NB4 (cell line): ENCODE measurements at places on chromosomes 2 and 18.

DNA sequence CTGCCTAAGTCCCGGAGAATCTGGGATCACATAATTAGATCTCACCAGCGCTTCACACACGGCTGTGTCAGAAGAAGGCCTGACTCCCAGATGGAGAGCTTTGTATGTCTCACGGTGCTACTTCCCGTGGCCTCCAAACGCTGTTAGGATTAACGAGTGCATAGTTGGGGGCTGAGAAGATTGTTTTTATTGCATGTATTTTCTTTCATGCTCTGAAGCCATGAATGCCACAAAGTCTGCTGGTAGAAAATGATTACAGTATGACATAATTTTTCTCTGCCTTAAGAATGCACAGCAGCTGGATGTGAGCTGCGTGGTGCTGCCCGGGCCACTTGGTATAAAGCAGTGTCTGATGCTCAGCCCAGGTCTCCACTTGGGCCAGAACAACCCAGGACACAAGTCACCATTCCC lies 166.5 kb downstream of the SEPTIN10 start:
- no peak for DNase-seq

DNA sequence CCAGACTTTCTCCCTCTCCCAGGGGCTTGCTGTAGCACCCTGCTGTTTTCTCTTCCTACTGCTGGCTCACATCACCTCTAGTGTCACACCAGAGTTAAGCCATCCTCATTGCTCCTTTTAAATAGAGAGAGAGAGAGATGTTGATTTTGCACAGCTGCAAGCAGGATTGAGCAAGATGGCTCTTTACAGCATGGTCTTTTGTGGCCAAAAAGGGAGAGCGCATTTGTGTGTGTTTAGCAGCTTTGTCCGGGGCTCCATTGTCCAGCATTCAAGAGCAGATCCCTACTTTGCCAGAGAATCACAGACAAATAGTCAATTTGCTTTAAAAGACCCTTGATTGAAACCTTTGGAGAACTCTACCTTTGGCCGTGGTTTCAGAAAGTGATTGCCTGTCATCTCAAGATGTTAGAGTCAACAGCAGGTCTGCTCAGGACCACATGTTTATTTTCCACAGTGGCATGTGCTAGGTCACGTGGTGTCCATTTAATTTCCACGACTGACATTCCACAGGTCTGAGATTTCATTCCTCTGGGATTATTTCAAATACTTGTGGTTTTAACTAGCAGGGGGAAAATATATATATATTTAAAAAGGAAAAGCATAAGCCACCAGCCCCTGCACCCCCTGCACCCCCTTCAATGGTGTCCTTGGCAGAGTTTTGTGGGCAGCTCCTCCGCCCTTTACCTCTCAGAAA lies 359.9 kb upstream of the SLC14A2 start:
- no peak for DNase-seq

- no peak for DNase-seq
Observed at GRCh38 chr2:88580088-88580487, 47.2 kb downstream of the EIF2AK3 start.

- DNase-seq, result no peak
Observed at GRCh38 chr18:61713502-61713901, 179.3 kb downstream of the RNF152 start.

DNA sequence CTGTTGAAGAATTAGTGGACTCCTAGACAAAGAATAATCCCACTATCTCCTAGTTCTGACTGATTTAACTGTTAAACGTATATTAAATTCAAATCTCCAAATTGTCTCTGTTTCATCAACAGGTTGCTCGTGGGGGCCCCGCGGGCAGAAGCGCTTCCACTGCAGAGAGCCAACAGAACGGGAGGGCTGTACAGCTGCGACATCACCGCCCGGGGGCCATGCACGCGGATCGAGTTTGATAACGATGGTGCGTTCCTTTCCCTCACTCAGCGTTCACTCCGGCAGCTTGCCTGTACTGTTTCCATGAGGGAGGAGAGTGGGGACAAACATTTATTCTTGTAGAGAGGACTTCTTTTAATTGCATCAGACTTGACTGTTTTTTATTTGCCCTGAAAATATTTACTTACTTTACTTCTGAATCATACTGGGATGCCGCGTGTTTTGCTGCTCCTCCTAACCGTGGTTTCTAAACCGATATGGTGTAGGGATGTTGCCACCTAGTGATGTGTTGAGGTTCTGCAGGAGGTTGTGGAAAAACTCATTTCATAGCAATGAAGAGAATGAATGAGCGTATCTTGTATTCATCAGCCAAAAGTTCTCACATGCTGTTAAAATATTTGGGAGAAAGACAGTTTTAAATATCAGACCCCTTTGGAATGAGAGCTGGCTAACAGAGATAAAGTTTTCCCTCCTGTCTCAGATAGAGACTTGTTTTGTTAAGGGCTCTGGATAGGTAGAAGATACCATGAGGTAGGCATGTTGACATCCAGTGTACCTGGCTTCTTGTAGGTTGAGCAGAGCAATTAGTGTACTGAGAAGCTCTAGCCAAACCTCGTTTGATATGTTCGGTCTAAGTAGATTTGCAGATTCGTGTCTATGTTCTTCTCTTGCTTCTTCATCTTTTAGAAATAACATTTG lies 38.3 kb downstream of the ITGA6 start:
- peak; percentile 85 for DNase-seq

- DNase-seq, result no peak
Observed at GRCh38 chr2:217738061-217738460, 264.7 kb downstream of the TNS1 start.

- DNase-seq, result no peak
Observed at GRCh38 chr18:48260237-48260636, 148.9 kb downstream of the ZBTB7C start.

GRCh38 chr2:75595541-75596395 lies 35.0 kb upstream of the EVA1A start:
- DNase-seq, result no peak

- DNase-seq, result no peak
Observed at GRCh38 chr2:203908797-203909185, 27.8 kb upstream of the ICOS start.

DNA sequence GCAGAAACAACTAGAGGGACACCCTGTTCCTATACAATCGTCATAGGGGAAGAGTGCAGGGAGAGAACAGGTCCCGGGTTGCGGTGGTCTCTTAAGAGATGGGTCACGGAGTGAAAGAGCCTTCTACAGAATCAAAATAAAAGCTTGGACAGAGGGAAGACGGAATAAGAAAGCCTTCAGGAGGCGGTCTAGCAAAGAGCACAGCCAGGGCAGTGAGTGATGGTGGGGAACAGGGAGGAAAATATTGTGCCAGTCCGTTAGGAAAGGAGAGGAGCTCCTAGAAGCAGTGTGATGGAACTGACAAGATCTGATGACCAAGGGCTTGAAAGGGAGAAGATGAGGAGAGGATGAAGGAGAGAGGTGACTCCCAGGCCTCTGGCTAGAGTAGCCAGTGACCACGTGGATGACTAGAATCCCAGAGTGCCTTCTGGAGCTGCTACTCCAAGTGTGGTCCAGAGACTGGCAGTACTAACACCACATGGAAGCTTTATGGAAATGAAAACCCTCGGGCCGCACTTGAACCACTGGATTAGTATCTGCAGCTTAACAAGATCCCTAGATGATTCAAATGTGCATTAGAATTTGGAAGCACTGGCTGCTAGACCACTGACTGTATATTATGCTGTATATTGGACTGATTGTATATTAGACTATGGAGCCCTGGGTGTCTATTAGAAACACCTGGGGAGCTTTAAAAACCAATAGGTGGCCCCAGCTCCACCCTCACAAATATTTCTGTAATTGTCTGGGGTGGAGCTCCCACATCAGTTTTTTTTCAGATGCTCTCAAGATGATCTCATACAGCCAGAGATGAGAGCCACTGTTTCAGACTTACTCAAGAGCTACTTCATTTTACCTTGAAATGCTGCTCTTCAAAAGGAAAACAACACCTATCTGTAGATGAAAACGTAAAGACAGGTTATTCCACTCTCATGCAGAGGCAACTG lies 1.1 kb upstream of the EVA1A start:
- DNase-seq, result no peak

GRCh38 chr2:176001916-176002687 lies at the start of gene LNPK:
LNPK (minus strand) TSS chr2:176002267; CDS start chr2:175995584, 6,683 bp downstream.
- peak; percentile 95 for DNase-seq

DNA sequence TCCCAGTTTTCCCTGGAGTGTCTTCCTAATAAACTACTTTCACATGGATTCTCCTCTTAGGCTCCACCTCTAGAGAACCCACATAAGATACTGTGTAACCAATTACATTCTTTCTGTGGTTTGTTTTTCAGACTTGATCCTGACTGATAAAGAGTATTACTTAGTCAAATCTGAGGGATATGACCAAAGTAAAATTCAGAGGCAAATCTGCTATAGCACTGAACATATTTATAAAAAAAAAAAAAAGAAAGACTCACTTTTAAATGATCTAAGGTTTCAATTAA lies 13.9 kb downstream of the CKAP2L start:
- DNase-seq, result no peak

DNA sequence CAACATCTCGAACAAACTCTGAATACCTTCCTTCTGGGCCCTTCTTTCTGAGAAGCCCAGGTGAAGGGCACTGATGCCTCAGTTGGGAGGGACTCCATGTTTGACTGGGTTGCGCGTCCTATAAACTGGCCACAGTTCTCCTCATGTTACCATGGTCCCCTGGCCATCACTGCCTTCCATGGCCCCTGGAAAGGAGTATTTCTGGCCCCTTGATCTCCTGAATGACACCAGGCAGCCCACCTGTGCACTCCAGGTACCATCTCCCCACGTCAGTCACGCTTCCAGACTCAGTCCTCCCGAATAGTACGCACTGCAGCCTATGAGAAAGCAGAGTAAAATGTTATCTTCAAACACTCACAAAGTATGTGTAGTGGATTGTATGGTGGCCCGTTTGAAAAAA lies 73.9 kb downstream of the ACKR3 start:
- no peak for DNase-seq

DNA sequence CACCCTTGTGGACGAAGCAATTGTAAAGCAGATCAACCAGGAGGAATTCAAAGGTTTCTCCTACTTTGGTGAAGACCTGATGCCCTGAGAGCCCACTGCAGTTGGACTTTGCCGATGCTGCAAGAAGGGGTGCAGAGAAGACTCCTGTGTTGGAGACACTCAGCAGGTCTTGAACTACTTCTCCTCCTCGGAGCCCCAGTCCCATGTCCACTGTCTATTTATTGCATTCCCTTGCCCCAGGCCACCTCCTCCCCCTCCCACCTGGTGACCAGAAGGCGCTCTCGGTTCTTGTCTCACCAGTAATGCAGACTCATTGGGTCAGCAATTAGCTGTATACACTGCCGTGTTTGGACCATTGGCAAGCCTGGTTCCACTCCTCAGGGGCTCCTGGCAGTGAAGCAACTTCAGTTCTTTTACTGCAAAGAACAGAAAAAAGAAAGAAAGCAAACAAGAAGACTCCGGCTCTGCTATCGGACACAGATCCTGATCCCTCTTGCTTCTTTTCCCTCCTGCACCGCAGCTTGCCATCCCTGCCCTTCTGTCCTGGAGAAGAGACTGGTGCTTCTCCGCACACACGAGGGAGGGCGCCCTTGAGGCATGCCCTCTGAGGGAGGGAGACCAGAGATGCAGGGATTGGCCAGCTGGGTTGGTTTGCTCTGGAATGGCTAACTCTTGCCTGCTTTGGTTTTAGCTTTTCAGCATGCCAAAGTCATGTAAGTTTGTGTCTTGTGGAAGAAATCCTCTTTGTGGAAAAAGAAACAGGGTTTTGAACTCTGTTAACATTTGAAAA lies 112.2 kb upstream of the EPAS1 start:
- peak; percentile 26 for DNase-seq

DNA sequence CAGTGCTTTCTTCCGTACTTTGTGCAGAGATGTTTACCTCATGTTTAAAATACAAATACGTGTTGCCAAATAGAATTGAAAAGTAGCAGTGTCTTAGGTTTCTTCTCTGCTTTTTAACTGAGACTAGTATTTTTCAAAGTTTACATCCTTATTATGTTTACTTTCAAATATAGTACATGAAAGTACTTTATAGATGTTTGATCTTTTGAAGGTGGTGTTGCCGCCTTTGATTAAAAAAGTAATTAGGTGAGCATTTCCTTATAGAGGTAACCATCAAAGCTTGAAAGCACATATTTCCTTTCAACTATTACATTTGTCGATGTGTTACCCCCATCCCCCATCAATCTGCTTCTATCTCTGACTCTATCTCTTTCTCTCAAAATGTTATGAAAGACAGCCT lies 87.0 kb downstream of the CERS6 start:
- no peak for DNase-seq

GRCh38 chr18:5619376-5619775 lies 75.6 kb upstream of the EPB41L3 start:
- DNase-seq, result no peak

GRCh38 chr2:109374548-109375130 lies 239.1 kb downstream of the SEPTIN10 start:
- DNase-seq, result no peak

DNA sequence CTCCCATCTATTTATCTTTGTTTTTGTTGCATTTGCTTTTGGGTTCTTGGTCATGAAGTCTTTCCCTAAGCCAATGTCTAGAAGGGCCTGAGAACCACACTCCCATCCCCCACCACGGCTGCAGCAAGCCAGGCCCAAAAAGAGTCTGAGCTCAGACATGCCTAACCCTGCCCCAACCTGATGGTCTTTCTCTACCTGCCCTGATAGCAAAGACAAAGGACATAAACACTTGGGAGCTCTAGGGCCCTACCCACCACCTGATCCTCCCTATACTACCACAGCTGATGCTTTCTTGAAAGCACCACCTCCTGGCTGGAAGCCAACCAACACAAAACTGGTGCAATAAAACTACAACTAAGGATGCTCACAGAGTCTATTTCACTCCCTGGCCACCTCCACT lies 233.4 kb downstream of the WDR7 start:
- DNase-seq, result no peak

DNA sequence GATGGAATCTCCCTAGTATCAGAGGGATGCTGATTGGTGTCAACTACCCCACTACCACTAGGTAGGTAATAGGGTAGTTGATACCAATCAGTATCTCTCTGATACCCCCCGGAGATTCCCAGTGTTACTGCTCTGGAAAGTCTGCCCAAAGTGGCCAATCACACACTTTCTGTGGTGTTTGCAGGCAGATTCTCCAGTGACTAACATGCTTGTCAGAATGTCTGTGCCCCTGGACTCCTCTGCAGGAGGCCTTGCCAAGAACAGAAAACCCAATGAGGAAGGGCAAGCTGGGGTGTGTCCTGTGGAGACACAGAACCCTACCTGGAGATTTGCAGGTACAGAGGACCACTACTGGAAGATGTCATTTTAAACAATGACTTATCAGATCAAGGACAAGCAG lies 135.1 kb downstream of the RIT2 start:
- DNase-seq, result no peak

- DNase-seq, result no peak
Observed at GRCh38 chr18:75507636-75508035, 80.1 kb upstream of the SMIM21 start.

DNA sequence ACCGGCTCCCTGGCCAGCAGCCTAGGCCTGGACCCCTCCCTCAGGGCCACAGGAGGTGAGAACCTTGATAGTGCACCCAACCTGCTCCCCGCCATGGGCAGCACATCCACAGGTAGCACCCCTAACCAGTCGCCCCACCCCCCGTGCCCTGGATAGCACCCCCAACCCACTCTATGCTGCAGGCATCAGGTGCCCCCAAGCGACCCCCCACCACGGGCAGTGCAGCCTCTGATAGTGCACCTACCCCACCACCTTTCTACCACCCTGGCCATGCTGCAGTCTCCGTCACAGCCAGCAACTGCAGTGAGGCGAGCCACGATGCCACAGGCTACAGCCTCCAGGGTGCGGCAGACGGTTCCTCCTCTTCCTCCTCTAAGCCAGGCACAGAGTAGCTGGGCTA lies 55.6 kb downstream of the SOWAHC start:
- no peak for DNase-seq
